ENCODE measurements at places on chromosomes 3 and 15.

DNA sequence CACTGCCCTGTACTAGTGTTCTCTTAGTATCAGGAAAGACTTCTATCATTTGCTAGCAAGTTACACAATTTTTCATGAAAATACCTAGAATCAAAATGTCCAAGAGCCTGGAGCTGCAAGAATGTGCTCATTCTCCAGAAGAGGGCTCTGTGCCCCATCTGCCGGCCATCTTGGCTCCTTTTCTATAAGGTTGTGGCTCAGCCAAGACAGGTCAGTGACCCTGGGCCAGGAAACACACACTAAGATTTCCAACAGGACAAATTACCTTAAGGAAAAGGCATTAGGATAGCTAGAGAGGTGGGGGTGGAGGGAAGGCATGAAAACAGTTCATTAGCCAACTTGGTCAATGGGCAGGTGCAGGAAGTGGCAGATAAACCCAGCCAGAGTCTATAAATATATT lies 20.7 kb downstream of the TIMP4 start:
- DNase-seq, result no peak

DNA sequence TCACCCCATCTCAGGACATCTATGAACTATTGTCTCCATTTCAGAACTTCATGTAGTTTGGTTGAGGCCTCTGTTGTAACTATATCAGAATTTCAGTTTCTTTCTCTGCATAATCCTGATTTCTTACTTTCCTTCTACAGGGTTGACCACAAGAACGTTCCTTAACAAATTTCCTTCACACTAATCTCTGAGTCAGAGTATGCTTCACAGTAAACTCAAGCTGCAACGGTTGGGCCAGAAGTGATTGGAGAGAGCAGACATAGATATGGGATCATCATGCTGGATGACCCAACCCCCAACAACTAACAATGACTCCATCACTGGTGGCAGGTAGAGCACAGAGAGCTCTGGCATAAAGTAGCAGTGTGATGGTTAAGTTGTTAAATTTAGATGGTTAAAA lies 128.8 kb upstream of the OSTN start:
- DNase-seq, result no peak

DNA sequence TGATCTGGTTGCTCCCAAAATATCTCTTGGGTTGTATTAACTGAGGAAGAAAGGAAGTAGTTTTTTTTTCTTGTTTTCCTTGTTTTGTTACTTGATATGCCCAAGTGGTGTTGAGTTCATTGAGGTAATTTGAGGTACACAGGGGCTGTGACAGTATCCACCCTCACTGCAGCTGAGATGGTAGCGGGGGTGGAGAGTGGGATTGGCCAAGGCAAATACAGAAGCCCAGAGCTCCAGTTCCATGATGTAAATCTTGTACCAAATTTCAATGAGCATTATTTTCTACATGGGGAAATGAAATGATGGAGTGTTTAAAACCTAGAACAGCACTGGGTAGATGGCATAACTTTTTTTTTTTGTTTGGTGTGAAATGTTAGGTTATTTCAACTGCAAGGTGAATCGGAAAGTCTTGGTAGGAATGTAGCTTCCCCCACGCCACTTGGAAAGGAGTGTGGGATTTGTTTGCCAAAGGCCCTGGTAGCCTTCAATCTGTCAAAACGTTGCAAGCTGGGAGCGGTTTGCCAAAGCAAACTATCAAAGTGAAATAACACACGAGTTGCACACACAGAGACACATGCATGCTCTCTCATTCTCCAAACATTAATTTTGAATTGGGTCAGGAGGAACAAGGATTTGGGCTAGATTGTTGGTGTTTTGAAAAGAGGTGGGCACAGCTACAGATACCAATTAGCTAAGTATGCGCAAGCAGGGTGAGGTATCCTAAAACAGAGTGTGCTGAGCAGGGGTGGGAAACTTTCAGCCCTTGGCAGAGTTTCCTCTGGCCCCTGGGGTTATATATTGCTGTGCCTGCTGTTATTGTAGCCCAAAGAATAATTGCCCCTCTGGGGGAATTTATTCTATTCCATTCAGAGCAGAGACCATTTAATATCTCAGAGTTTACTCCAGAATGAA lies 34.6 kb downstream of the THSD4 start:
- DNase-seq, result no peak

DNA sequence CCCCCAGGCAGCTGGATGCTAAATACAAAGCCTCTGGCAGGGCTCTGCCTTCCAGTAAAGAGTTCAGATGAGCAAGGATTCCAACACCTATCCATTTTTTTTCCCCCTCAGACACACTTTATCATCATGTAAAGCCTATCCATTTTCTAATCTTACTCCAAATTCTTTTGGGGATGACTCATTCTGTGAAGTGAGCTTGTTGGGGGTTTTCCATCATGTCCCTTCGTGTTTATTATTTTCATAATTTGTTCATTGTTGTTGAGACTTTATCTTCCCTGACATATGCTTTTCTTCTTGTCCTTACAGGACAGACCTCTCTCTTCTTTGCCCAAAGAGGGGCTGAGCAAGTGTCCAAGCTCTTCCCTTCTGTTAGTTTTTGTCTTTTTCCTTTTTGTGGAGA lies 34.7 kb upstream of the SH3BP5 start:
- no peak for DNase-seq

- DNase-seq, result no peak
Observed at GRCh38 chr3:28587723-28588122, 239.1 kb upstream of the AZI2 start.

DNA sequence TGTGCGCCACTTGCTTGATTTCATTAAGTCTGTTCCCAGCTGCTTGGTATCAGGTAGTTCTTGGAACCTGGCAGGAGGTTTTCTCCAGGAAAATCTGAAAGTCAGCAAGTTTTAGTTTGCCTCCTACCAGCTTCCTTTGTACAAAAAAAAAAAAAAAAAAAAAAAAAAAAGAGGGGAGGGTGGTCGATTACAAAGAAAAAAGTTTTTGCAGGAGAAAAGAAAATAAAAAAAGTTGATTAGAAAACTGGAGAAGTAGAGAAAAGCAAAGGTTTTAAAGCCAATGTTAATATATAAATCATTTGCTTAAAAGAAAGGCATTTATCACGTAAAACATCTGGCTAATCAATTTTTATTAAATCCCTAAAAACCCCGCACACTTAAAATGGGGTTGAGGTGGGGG lies 5.9 kb downstream of the EPHA3 start:
- no peak for DNase-seq

GRCh38 chr3:24457719-24458118 lies 36.9 kb downstream of the THRB start:
- no peak for DNase-seq

DNA sequence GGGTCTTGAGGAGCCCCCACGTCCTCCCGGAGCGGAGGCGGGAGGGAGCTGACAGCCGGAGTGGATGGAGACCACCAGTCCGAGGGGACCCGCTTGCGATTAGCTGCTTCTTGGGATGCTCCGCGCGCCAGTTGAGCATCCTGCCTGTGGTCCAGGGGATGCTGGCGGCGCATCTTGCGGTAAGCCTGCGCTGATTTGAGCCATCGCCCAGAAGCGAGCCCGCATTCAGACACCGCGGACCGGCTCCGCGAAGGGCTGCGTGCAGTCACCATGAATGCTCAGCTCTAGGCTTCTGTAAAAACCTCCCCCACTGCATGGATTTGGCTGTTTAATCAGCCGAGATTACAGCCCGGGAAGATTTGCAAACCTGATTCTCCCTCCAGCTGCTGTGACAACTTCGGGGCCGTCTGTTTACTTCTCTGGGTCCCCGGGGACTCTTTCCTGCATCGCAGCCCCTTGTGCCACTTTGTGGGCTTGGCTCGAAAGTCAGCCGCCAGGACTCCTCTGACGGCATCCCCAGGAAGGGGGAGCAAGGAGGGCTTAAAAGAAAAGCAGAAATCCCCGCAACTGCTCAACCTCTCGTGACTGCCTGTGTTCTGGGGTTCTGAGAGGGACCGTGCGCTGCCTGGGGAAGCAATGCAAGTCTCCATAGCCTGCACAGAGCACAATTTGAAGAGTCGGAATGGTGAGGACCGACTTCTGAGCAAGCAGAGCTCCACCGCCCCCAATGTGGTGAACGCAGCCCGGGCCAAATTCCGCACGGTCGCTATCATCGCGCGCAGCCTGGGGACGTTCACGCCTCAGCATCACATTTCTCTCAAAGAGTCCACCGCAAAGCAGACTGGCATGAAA lies 171.1 kb downstream of the KCNAB1 start:
- DNase-seq, result no peak

- no peak for DNase-seq
Observed at GRCh38 chr15:33328106-33328505, 17.3 kb downstream of the RYR3 start.

- no peak for DNase-seq
Observed at GRCh38 chr3:125634336-125634950, 39.1 kb upstream of the OSBPL11 start.

DNA sequence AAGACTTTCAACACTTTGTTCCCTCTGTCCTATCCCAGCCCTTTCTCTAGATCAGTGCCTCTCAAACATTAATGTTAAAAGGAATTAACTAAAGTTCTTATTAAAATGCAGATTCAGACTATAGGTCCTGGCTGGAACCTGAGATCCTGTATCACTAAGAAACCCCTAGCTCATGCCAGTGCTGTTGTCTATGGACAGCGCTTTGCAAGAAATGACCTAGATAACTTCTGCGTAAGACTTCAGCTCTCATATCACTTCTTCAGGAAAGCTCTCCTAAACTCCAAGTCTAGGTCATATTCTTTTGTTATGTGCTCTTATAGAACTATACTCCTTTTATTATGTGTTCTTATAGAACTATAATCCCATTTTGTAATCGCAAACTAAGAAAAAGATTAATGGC lies 67.8 kb upstream of the CDIN1 start:
- DNase-seq, result no peak

- no peak for DNase-seq
Observed at GRCh38 chr3:72613871-72614270, 234.4 kb downstream of the SHQ1 start.

DNA sequence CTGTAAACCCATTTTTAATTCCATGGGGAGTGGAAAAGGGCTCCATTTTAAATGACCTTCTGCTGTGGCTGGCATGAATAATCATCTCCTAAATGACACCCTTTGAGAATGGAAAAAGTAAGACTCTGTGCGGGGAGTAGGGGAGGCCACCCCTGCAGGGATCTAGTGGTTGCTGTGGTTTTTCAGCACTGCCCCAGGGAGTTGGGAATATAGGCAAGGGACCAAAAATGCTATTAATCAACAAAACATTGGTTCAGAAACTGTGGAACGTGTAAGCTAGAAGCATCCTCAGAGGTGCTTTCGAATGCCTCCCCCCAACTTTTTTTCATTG lies 30.1 kb upstream of the ADAMTS7 start:
- no peak for DNase-seq

- no peak for DNase-seq
Observed at GRCh38 chr15:80159811-80160569, 7.2 kb downstream of the FAH start.

DNA sequence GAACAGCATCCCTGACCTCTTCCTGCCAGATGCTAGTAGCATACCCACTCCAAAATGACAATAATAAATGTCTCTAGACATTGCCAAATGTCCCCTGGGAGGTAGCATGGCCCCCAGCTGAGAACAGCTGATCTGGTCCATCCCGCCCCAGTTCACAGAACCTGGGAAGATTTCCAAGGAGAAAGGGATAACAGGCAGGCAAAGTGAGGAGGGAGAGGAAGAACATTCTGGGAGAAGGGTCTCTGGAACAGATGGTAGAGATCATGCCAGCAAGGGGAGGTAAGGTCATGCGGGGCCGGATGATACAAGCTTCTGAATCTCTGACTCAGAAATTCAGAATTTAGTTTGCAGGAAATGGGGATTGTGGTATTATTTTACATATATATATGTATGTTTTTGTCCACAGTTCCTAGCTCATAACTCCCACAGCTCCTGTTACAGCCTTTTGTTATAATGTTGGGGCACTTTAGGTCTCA lies 192.7 kb downstream of the SUCLG2 start:
- DNase-seq, result no peak

DNA sequence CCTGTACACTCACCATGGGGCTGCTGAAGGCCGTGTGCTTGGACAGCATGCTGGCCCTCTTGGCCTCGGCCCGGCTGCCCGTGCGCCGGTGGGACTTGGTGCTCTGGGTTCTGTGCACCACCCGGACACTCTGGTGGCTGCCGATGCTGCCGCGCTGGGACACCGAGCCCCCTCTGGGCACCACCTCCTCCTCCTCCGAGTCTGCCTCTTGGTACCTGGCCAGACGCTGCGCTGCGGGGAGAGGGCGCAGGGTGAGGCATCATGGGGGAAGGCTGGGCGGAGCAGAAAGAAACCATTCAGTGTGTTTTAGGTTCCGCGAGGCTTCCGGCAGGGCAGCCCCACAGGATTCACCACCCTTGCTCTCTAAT lies 145.0 kb downstream of the ATP10A start:
- no peak for DNase-seq

- DNase-seq, result peak; percentile 2
Observed at GRCh38 chr15:56537881-56538280, 72.9 kb upstream of the MNS1 start.

- DNase-seq, result no peak
Observed at GRCh38 chr3:54967731-54968161, 39.9 kb upstream of the LRTM1 start.

DNA sequence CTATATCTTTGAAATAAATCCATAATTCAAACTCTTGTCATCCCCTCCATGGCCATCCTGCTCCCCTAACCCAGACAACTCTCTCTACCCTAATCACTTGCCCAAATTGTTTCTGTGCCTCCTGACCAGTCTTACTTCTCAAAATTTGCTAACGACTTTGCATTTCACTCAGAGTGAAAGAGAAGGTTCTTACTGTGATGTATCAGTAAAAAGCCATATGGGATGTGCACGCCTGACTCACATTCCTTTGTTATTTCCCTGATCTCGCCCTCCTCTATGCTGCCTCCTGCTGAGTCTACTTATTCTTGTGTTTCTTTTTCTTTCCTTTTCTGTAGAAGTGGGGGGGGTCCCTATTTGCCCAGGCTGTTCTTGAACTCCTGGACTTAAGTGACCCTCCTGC lies 487.2 kb upstream of the FRG2C start:
- DNase-seq, result no peak

- no peak for DNase-seq
Observed at GRCh38 chr3:12992629-12993516, 80.4 kb downstream of the IQSEC1 start.

DNA sequence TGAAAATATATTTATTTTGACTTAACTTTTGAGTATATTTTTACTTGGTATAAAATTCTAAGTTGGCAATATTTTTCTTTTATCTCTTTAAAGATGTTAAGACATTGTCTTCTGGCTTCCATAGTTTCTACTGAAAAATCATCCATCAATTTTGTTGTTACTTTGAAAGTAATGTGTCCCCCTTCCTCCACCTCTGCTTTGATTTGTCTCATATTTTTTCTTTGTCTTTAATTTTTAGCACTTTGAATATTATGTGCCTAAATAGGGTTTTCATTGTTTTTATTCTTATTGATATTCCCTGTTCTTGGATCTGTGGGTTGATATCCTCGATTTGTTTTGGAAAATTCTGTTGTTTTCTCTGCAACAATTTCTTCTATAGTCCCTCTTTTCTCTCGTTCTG lies 157.4 kb downstream of the CD47 start:
- no peak for DNase-seq

DNA sequence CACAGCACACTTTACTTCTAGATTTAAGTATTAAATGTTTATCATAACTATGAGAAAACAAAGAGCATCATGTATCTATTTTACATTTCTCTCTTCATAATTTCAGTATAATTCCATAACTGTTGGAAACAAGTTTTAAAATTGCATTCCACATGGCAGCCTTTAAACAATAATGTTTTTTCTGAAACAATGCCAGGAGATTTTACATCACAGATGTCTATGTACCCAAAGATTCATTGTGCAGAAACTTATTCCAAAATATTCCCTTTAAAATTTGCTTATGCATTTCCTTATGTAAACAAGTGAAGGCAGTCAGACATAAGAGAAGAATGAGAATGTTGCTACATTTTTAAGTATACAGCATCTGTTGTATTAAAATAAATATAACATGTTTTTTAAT lies 324.9 kb upstream of the COL8A1 start:
- no peak for DNase-seq

Data from activated T-cell treated with anti-CD3 and anti-CD28 coated beads for 1 hour (primary cell).